ENCODE measurements at places on chromosomes 5 and 9.
A peak's percentile ranks its signal among the peaks of the same experiment; 100 is the strongest.

GRCh38 chr5:175711031-175711430 is 53.2 kb downstream of the HRH2 start:
- DNase-seq: no peak

- peak; percentile 26 for DNase-seq
Observed at GRCh38 chr9:2158111-2158610, 143.0 kb downstream of the SMARCA2 start.

DNA sequence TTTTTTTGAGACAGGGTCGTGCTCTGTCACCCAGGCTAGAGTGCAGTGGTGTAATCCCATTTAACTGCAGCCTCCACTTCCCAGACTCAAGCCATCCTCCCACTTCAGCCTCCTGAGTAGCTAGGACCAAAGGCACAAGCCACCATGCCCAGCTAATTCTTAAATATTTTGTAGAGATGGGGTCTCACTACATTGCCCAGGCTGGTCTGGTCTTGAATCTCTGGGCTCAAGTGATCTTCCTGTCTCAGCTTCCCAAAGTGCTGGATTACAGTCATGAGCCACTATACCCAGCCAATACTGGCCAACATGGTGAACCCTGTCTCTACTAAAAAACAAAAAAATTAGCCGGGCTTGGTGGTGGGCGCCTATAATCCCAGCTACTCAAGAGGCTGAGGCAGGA is 6.8 kb downstream of the DCAF12 start:
- no peak for DNase-seq

DNA sequence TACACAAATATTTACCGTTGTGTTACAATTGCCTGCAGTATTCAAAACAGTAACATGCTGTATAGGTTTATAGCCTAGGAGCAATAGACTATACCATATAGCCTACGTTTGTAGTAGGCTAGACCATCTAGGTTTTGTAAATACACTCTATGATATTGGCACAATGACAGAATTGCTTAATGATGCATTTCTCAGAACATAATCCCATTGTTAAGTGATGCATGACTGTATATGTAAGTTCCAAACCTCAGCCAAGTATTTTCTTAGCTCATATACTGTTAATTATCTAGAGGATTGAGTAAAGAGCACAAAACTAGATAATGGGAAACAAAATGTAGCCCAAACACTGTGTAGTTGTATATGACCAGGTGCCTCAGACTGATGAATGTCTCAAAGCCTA is 220.1 kb downstream of the ANXA1 start:
- DNase-seq: no peak

- peak; percentile 17 for DNase-seq
Observed at GRCh38 chr9:27485158-27485557, 38.9 kb upstream of the IFNK start.

DNA sequence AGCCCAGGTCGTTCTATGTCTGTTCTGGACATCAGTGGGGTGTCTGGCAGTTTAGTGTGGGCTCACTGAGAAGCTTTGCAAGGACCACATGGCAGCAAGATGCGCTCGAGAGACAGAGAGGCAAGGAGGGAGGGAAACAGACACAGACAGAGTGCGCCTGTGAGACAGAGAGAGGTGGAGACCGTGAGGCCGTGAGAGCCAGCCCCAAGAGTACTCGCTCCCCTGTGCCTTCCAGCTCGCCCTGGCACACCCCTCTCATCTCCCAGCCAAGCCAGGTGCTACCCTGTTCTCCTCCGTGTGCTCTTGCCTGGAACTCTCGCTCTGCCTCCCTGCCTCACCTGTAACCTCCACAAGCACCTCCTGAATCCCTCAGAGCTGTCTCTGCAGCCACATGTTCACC is 106.8 kb downstream of the EHMT1 start:
- no peak for DNase-seq

DNA sequence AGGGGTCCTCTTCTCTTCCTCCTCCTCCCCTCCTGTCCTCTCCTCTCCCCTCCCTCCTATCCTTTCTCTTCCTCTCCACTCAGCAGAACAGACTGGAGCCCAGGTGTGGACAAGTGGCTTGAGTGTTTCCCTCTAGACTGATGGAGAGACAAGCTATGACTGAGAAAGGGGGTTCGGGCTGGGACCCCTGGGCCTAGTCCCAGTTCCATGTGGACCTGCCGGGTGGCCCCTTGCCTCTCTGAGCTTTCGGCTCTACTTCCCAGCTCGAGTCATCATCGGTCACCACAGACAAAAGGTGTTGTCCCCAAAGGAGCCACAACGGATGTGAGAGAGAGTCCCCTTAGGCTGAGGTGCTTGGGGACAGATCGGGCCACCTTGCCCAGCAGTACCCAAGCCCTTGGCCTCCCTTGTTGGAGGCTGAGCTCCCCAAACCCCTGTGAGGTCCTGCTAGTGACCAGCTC is 3.4 kb upstream of the RXRA start:
- DNase-seq: no peak

GRCh38 chr9:115396071-115396529 is 278.1 kb upstream of the TNC start:
- DNase-seq: no peak

DNA sequence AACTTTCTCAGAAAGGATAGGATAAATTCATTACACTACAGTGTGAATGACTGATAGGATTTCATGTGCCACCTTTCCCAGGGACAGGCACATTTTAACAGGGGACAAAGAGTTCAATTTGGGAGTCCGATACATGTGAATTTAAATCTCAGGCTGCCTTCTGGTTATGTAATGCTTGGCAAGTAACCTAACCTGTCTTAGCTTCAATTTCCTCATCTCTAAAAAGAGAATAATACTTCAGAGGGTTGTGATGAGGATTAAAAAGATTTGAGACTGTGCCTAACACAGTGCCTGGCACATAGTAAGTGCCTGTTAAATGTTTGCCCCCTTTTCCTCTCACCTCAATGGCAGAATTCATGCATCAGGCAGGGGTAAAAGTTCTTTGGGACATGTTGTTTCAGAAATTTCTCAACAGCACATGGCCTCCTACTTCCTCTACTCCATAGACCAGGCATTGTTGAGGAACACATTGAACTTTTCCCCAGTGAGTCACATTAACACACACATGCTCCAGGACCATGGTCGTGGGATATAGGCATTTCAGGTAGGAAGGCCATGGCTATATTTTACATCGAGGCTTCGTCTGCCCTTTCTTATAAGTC is 94.6 kb upstream of the EGFLAM start:
- no peak for DNase-seq

GRCh38 chr9:22204240-22204639 is 195.1 kb upstream of the CDKN2B start:
- no peak for DNase-seq

DNA sequence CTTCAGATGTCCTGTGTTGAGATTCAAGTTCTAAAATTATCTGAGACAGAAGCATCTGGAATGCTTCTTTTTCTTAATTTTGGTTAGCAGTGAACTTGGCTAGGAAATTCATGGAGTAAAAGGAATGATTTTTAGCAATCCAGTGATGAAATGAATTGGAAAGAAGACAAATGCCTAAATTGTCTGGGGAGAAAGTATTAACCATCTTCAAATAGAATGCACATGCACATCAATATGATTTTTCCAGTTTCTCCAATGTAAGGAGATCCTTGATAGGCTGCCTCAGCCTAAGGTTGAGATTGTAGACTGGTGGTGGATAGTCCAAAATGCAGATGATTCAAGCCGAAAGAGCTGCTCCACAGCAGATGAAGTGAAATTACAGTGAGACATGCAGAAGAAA is 106.7 kb downstream of the PCSK5 start:
- no peak for DNase-seq

- no peak for DNase-seq
Observed at GRCh38 chr5:9380109-9380508, 165.8 kb downstream of the SEMA5A start.

DNA sequence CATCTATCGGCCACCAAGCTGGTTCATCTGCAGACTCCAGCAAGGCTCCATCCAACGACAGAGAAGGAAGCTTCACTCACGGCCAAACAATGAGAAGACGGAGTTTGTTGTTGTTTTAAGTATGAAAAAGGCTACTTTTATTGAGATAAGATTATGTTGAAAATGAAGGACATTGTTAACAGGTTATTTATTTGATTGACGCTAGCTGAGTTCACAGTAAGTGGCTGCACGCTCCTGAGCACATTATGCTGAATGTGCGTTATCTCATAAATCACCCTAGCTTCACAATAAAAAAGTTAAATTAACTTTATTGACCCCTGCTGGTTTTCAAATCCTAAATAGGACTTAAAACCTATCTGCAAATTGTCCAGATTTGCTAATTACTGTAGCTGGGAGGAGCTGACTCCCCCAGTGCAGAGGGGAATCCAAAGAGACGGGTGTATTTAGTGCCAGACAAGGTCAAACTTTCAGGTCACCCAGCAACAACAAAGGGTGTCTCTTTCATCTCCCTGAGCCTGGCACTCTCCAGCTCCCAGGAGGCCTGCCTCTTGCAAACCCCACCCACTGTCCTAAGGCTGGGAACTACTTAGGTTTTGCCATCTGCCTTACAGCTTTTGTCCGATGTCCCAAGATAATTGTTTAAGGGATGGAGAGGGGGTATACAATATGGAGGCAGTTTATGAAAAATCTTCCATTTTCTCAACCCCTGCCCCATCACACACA is 129.2 kb downstream of the ZDHHC21 start:
- DNase-seq: no peak

GRCh38 chr9:109403116-109403515 is 82.3 kb upstream of the EPB41L4B start:
- no peak for DNase-seq

DNA sequence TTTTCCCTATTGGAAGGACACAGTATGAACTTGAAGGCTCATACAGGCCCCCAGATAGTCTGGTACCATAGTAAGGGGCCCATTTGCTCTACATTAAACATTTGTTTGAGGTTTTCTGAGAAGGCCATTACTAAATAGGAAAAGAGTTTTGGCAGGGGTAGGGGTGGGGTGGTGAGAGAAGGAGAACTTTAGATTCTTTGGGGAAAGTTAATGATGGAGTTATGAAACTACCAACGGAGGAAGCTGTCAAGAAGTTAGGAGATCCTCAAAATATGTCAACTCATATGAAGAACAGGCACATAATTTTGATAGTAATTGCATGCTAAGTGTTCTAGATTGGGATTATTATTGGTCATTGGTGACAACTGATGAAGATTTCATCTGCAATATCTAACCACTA is 114.7 kb downstream of the TAF11L14 start:
- no peak for DNase-seq

DNA sequence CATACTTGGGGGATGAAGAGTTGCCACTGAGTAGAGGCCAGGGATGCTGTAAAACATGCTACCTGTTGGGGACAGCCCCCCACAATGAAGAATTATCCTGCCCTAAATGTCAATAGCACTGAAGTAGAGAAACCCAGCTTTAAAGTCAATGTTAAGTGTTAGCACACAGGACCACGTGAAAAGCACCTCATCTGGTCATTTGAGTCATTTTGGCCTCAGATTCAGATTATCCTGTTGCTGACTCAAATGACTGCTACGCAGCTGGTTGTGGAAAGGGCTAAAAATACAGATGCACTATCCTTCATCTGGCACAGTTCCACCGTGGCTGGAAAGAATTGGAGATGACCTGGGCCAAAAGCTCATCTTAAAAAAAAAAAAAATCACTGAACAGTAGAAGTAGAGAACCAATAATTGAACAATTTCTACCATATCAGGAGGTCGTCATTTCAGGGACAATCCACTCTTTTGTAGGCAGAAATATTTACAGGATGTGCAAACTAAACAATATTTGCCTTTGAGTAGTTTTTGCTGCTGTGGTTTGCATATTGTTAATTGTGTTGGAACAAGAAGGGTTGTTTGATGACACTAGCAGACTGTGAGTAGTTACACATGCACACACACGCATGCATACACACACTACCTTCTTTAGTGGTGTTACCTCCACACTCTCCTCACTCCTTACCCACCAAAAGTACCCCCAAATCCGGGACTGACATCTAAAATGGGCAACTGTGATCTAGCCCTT is 195.3 kb upstream of the KLF9 start:
- no peak for DNase-seq

DNA sequence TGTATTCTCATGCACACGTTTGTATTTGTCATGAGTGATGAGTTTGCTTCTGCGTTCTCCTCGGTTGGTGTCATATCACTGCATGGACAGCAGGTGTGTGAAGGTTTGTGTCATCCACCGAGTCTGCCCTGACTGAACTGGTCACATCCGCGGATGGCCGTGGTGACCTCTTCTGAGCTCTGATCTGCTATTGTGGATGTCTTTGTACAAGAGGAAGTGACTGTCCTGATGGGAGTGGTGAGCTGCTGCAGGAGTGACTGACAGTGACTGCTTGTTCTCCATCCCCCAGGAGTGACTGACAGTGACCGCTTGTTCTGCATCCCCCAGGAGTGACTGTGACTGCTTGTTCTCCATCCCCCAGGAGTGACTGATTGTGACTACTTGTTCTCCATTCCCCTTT is 69.9 kb downstream of the EHMT1 start:
- no peak for DNase-seq

DNA sequence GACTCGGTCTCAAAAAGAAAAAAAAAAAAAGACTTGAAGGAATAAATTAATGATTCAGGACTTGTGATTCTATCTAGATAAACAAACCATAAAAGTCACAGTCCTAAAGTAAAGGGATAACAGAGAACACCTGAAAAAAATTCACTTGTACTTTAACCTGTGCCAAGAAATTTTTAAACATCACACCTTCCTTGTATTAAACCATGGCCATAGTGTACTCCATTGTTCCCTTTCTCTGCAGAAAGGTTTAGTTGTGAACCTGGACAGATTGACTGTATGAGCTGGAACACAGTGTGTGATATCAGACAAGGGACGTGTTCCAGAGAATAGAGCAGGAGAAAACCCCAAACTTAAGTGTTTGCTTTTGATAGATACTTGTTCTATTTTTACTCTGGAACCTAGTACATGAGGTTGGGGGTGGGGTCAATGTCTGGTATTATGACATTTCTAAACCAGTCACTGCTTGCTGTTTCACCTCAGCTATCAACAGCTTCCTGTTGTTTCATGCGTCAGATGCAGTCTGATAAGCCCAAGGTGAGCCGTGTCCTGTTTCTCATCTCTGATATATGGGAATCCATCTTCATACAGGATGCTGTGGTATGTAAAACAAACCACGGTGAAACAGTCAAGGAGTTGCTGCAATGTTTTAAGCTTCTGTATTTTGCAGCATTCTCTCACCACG is 62.5 kb upstream of the ITGA1 start:
- no peak for DNase-seq
